ENCODE measurements at places on chromosomes 6 and 20.

GRCh38 chr20:38995536-38996044 is 33.4 kb downstream of the DHX35 start:
- DNase-seq, result no peak

DNA sequence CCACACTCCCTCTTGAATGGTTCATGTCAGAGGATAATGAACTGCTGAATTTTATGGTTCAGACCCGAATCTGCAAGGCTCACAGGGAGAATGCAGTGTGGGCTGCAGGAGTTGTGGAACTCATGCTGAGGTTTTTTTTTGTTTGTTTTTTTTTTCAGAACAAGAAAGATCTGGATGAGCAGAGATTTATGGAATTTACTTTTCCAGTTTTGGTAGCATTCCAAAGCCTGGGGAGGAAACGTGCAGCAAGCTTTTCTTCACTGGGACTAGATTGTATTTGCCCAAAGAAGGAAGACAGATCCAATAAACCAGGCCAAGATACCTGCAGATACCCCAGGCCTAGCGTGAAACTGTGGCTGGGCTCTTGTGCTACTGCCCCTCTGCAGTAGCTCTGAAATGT is 223.9 kb upstream of the TAB2 start:
- DNase-seq, result no peak

DNA sequence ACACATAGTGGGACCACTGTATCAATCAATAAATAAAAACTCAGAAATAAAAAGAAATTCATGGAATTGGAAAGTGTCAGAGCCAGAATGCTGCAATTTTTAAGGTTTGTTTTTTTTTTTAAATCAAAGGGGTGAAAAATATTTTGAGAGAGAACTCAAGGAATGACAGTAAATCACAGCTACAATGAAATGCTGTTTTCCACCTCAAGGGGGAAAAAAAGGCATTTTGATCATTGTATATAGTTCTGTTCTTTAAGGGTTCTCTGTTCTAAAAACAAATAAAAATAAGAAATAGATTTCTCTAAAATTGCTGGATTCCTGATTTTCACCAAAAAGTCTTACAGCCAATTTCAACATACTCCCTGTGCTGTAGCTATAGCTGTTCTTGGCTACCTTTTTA is 24.5 kb downstream of the FAXC start:
- DNase-seq, result no peak

DNA sequence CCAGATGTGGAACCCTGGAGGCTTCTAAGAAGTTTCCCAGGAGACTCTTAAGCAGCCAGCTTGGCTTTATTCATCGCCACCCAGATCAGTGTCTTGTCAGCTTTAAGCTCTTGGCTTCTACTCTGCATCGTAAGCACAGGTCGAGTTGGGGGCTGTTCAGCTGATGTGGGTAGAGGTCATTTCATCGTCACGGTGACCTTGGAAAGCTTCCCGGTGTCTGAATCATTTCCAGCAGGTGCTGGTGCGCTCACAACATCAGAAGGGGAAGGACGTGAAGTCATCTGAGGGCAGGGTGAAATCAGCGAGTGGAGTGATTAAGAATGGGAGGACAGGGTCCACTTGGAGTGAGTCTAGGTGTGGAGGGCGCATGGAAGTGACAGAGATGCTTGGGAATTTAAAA is 112.6 kb downstream of the SASH1 start:
- no peak for DNase-seq

GRCh38 chr6:95648636-95649035 is 71.3 kb downstream of the MANEA start:
- DNase-seq, result no peak

DNA sequence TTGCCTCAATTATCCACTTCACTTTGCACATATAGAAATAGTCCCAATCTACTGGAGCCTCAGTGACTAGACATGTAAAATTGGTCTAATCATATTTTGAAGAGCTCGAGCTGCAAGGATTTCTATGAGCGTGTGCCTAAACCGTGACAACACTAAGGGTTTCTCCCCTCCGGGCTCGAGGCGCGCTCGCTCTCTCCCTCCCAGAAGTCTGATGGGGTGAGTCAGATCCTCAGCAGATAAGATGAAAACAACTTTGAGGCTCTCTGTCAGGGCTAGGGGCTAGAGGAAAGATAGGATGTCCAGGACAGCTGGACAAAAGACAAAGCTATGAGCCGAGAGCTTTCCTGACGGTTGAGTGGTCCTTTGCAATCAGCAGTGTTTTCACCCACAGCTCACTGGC is 16.8 kb downstream of the GNAS-AS1 start:
- DNase-seq, result no peak

DNA sequence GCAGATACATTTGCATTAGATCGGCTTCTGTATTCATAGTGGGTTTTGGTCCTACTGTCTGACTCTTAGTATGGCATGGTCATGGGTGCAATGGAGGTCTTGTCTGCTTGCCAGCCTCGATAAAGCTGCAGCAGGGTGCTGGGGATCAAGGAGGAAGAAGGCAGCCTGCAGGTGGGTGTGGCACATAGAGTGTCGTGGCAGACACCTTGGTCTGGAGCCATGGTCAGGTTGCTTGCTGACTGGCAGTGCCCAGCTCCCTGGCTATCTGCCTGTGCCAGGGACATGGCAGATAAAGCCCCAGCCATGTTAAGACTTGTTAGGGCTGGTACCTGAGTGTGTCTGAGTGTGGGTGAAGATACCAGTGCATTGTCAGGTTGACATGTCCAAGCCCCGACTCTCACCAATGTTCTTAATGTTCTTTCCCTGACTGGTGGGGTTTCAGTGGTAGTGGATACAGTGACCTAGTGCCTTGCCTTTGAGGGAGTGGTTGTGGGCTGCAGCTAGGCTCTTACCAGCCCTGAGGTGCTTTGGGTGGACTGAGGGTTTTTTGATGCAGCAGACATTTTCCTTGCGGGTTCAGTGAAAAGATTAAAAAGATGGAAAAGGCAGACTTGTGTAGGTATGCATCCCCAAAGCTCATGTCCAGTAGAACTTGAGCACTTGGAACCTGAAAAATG is 1.8 kb downstream of the FAM83D start:
- no peak for DNase-seq

DNA sequence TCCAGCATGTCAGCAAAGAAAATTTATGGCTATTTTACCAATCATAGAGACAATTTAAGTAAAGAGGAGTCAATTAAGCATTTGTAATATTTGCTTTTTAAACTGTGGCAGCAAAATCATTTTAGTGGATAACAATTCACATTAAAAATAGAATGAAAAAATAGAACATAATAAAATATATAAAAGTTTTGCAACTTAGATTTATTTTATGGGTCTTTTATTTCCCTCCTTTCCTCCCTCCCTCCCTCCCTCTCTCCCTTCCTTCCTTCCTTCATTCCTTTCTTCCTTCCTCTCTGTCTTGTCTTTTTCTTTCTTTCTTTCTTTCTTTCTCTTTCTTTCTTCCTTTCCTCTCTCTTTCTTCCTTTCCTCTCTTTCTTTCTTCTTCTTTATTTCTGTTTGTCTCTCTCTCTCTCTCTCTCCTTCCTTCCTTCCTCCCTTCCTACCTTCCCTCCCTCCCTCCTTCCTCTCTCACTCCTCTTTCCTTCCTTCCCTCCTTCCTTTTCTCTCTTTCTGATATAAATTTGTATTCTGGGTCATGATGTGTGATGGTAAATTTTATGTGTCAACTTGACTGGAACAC is 610.9 kb upstream of the CITED2 start:
- DNase-seq, result no peak

GRCh38 chr20:36411861-36412454 is 105.8 kb downstream of the DLGAP4 start:
- no peak for DNase-seq

DNA sequence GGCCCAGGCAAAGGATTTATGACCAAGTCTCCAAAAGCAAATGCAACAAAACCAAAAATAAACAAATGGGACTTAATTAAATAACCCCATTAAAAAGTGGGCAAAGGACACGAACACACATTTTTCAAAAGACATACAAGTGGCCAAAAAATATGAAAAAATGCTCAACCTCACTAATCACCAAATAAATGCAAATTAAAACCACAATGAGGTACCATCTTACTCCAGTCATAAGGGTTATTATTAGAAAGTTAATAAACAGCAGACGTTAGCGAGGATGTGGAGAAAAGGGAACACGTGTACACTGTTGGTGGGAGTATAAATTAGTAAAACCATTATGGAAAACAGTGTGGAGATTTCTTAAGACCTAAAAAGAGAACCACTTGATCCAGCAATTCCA is 71.1 kb downstream of the CEP162 start:
- DNase-seq, result no peak

DNA sequence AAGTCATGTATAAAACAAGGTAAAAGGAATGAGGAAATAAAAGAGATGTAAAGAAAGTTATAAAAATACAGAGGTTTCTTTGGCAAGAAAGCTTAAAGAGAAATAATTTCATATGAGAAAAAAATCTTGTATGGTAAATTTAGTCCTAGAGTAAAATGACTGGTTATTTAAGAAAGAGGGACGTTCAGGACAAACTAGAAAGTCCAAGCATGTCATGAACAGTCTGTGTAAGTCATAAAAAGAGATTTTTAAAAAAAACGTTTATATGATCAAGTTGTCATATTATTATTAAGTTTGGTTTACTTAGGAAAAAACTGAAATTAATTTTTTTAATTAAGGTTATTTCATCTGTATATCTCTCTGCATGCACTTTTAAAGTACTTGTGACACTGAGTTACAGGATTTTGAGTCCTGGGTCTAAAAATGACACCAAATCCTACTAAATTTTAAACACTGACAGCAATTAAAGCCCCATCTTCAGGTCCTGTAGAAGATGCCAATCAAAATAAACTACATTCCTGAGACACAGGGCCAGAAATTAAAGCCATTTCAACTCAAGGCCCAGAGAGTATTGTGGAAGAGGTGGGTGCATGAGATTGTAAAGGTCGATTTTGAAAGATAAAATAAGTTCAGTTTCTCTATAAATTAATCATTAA is 62.4 kb downstream of the AGPAT4 start:
- DNase-seq, result no peak

GRCh38 chr6:100163035-100163434 is 169.0 kb upstream of the MCHR2 start:
- DNase-seq, result no peak

DNA sequence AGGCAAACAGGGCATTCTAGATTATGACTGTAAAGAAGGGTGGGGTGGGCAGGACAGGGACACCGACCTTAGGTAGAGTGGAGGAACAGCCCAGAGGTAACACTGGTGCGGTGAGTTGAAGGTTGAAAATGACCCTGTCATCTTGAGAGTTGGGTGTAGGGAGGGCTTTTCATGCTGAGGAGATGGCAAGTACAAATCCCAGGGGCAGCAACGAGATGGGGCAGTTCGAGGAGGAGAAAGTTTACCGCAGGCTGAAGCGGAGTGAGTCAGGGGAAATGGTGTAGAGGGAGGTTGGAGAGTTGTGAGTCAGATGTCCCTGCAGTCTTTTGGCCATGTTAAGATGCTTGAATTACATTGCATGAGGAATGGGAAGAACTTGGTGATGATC is 101.1 kb downstream of the HIVEP1 start:
- DNase-seq, result no peak

- DNase-seq, result no peak
These were observed 33.5 kb downstream of the DACT2 start for GRCh38 chr6:168286116-168286515.

GRCh38 chr20:56755201-56755600 is 126.1 kb downstream of the TFAP2C start:
- no peak for DNase-seq

DNA sequence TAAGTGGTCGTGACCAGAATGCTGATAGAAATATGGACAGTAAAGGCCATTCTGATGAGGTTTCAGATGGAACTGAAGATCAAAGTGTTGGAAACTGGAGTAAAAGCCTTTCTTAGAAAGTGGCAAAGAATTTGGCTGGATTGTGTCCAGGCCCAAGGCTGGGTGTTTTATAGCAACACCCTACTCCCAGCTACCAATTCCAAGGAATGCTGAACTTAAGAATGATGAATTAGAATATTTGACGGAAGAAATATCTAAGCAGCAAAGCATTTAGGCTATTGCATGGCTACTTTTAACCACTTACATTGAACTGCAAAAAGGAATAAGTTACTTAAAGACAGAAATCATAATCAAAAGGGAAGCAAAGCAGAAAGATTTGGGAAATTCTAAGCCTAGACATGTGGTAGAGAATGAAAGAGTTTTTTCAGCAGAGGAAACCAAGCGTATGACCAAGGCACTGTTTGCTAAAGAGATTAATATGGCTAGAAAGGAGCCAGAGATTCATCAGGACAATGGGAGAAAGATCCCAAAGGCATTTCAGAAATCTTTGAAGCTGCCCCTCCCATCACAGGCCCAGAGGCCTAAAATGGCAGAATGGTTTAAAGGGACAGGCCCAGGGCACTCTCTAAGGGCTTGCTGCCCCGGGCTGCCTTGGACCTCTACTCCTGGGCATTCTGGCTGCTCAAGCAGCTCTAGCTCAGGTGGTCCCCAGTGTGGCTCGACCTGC is 25.8 kb downstream of the SDHAF4 start:
- no peak for DNase-seq

- no peak for DNase-seq
These were observed 41.6 kb upstream of the NFATC2 start for GRCh38 chr20:51584116-51584515.

GRCh38 chr6:14095437-14095836 is 22.1 kb upstream of the CD83 start:
- no peak for DNase-seq

GRCh38 chr6:43923376-43924221 is 153.6 kb downstream of the VEGFA start:
- DNase-seq, result no peak

DNA sequence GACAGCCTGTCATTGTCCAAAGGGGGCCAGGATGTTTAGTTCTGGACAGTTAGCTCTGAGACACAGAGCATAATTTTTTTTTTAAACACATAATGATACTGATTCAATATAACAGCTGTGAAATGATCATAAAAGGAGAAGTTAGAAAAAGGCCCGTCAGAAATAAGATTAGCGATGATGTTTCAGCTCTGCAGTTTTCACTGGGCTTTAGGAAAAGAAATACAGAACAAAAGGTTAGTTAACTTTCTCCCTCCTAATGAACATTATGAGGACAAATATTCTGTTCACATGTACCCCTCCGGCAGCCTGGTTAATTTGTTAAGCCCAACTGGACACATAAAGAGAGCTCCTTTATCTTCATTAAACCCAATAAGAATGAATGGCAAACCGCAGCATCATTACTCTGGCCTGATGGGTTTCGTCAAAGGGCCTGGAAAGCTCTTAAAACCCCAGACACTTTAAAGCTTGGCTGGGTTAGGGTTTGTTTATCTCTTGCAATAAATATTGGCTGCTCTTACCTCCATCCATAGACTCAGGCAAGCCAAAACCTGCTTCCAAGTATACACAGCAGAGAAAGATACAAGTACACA is 394.6 kb downstream of the KIF16B start:
- no peak for DNase-seq

DNA sequence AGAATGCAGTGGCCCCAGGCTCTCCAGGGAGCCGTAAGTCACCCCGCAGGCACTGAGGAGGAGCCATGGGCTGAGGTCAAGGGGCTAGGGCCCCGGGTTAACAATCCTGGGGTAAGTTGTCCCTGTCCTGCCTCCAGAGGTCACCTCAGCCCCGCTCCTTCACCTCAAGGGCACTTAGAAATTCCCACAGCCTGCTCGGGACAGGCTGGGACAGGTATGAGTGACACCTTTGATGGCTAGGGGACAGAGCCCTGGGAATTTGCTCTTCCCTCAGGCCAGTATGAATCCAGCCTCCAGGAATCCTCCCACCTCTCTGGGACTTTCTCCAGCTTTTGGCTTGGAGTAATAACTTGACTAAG is 3.5 kb upstream of the GRM4 start:
- DNase-seq, result no peak
